ENCODE measurements at places on chromosomes 16 and 17.

GRCh38 chr16:68749432-68749831 lies 12.3 kb downstream of the CDH1 start:
- DNase-seq, result no peak

DNA sequence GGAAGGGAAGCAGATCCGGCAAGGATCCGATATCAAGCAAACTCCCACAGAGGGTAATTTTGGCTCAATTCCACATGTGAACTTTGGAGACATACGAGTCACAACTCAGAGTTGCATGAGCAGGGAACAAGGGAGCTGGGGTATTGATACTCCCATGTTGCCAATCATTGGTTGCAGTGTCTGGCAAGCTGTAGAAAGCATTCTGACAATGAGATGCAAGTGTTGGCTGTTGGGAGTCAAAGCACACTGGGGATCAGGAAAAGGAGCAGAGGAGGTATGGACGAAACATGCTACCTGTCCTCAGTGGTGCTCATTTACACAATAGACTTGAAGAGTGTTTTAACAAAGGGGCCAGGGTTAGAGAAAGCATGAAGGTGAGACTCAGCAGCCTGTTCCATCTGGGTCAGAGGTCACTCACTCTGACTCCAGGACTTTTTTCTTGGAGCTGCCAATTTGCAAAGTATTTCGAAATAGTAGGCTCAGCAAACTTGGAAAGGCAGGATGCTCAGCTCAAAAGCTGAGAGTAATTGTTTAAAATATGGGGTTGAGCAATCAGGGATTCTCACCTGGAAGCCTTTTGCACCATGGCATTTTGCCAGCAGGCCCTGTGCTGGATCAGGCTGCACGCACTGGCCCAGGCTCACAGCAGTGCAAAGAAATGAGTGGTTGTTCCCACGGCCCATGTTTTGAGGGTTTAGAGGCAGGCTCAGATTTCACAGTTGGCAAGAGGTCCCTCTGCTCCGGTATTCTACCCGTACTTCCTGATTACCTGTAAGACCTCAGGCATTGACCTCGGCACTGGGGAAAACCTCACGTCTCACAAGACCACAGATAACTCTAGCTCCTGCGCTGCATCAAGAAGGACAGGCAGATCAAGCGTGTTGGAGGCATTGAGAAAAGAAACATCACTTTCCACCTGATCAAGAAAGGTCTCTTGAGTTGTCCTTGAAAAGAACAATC lies 17.6 kb upstream of the NKD1 start:
- DNase-seq, result no peak

- DNase-seq, result no peak
These were observed 4.5 kb downstream of the ZNF469 start for GRCh38 chr16:88387180-88387765.

GRCh38 chr16:72937360-72937759 lies 110.6 kb downstream of the ZFHX3 start:
- DNase-seq, result no peak

- no peak for DNase-seq
These were observed 38.4 kb downstream of the TOM1L2 start for GRCh38 chr17:17933775-17934174.

DNA sequence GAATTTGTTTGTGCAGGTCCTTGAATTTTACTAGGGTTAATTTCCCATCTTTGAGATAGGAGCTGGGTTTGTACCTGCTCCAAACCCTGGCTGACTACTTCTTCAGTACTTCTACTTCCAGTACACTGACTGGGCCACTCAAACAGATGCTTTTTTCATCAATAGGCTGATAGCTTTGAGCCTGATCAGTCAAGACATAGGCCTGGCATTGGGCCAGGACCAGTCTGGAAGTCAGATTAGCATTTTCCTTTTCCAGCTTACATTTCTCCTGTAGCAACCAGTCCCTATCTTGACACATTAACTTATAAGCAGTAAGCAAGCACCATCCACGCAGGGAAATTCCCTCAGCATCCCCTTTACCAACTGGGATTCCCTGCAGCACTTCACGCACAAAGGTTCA lies 7.5 kb upstream of the TMEM101 start:
- no peak for DNase-seq

DNA sequence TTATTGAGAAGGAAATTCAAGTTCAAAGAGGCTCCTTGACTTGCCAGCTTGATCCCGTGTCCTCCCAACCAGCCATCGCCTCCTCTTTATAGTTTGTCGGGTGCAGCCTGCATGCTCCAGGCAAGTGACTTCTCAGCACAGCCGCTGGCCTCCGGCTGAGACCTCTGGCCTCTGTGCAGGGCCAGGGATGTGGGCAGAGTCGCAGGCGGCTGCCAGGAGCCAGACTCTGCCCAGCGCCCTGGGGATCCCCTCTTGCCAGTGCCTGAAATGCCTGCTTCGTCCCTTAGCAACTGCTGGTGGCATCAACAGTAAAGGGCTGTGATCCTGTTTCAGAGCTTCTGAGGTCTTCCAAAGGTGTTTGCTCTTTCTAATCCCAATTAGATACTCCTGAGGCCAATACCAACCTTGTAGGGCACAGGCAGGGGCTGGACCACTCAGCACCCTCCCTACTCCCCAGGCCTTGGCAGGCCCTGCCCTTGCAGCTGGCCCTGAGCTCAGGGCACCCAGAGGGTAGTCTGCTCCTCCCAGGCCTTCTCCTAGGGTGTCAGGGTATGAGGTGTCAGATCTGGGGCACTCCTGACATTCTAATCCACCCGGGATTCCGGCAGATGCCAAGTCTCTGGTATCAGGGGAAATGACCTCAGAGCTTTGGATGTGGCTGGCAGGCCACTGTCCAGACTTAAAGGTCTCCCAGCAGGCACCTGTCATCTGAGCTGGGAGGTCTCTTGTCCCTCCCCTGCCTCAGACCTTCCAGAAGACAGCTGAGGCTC lies 68.0 kb upstream of the SIAH1 start:
- DNase-seq, result no peak

GRCh38 chr16:1162701-1163566 lies 10.0 kb downstream of the CACNA1H start:
- no peak for DNase-seq

GRCh38 chr17:2263183-2264066 lies 40.2 kb downstream of the SMG6 start:
- DNase-seq, result no peak

DNA sequence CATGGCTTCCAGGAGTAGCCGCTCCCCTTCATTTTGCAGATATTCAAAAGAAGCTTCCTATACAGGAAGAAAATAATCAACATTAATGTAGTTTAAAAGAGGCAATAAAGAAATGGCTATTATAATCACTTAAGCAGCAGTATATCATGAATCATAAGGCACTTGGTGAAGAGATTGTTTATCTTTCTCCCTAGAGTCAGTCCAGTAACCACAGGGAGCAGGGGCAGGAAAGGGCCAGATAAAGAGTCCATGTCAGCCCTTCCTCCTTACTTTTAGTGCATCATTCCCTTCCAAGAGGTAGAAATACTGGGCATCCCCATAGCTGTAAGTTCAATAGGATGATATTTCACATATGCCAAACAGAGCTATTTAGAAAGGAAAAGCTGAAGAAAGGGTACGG lies 184.6 kb upstream of the C17orf78 start:
- DNase-seq, result no peak

DNA sequence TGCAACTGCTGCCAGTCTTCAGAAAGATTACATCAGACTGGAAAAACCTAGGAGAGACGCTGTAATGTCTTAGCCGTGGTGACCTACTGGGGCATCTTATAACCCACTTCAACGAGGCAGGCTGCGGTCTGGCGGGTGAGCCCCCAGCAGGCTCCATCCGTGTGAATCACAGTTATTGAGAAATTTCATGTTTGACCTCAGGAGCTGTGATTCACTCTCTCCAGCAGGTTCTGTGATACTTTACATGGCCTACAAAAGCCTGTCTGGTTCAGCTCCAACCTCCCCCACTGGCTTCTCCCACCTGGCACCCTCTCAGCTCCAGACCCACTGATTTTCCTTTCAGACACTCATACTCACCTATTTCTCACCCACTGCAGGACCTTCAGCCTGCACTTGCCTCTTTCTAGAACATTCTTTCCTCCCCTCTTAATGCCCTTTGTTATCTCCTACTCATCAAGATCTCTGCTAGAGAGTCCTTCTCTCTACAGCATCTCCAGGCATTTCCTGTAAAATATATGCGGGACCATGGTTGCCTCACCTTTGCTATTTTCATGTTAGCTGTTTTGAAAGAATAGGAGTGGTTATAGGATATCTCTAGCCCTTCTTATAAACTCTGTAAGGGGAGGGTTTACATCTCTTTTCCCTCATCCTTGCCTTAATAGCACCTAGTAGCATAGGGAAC lies 227.9 kb downstream of the MAF start:
- DNase-seq, result no peak

DNA sequence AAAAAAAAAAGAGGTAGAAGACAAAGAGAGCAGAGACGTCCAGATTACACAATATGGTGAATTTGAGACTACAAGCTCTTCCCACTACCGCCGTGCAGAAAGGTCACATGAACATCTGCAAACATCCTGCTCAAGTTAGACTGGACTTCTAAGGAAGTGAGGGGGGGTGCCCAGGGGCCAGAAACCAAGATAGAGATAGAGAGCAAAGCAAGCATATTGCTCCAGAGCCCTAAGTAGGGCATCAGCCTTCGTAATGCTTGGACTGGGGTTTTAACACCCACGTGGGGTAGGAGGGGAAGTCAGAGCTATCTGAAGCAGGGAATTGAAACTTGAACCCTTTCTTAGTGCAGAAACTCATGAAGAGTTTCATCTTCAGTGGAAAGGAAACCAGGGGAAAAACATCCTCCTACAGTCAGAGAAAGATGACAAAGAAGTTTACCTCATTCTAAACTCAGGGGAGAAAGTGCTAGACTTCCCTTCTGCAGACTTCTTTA lies 8.7 kb downstream of the CLEC19A start:
- peak; percentile 25 for DNase-seq

All from hypothalamus (tissue), 51 donors.